A673 (cell line): ENCODE measurements at places on chromosomes 3 and 15.

DNA sequence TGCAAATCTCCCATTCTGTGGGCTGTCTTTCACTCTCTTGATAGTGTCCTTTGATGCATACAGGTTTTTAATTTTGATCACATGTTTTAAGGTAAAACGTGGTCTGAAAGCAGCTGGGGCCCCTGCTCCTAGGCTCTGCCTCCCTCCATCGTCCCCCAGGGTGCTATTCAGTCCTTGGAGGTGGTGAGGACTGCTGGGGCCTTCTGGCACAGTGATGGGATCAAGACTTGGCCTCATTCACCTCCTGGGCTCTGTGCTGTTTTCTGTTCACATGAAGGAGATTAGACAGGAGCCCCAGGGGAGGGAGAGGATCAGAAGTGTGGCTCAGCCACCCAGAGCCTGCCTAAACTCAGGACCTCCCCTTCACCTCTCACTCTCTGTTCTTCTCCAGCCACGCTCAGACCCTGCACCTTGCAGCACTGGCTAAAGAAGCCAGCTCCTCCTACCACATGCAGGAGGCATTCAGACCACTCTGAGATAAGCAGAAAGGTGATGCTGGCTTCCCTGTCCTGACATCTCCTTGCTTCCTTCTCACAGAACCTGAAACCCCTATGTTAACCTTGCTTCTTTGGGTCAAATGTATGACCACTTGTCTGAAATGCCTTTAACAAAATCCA lies 43.9 kb downstream of the PAQR5 start:
- DNase-seq: no peak

- no peak for DNase-seq
Observed at GRCh38 chr15:84772467-84772866, 24.1 kb downstream of the ZNF592 start.

- DNase-seq: no peak
Observed at GRCh38 chr3:188567478-188568195, 413.7 kb downstream of the LPP start.

DNA sequence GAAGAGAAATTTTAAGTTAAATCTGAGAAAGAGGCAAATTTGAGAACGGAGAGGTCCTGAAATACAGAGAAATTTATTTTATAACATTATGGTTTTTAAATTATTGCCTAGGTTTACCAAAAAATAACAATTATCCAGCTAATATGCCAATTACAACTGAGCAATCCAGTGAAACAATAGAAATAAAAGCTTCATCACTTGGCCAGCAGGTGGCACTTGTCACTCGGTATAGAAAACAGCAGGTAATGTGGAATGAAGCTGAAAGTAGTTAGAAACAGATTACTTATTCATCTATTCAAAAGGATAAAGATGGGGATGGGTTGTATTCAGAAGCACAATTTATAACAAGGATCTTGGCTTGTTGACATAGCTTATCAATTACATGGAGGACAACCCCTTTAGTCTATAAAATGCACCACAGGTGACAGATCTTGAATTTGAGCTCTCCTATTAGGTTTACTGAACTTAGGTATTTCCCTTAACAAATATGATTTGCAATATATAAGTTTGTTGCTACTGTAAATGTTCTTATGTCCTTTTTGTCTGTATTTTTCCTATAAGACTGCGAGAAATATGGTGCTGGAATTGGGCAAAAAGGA lies 70.1 kb upstream of the GUCA1C start:
- peak; percentile 59 for DNase-seq

DNA sequence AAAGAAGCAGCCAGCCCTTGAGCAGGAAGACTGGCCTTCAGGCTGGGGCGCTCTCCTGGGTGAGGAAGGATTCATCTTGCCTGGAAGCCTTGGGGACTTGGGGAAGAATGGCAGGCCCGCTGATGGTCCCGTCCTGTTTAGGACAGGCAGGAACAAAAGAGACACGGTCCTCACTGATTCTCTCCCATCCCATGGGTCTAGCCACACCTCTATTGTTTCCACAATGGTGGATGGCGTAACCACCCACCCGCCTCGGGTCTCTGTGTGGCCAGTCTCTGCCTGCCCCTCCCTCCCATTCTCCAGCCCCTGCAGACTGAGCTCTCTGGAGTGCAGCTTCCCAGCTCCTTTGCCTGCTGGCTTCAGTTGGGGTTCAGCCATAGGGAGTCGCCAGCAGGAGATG lies 284.3 kb downstream of the UACA start:
- no peak for DNase-seq

GRCh38 chr3:189606774-189607173 lies 24.4 kb upstream of the TP63 start:
- DNase-seq: no peak

- DNase-seq: no peak
Observed at GRCh38 chr3:197104738-197105137, 75.1 kb upstream of the MELTF start.

- no peak for DNase-seq
Observed at GRCh38 chr15:64699751-64700388, 75.5 kb downstream of the RBPMS2 start.

DNA sequence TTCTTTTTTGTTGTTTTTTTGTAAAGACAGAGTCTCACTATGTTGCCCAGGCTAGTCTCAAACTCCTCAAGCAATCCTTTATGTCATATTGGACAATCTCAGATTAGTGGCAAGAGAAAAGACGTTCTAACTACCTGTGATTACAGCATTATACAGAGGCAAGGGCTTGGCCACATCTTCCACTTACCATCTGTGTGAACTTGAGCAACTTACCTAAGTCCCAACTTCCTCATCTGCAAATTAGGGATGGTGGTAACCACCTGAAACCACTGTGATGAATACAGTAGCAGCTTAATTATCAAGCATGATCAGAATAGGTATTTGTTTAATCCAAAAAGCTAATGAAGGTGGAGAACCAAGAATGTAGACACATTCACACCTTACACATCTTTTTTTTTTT lies 16.1 kb downstream of the LRRC2 start:
- DNase-seq: no peak

- no peak for DNase-seq
Observed at GRCh38 chr3:13455644-13456043, 24.5 kb upstream of the HDAC11 start.

- DNase-seq: no peak
Observed at GRCh38 chr3:108228286-108228685, 6.1 kb upstream of the IFT57 start.

DNA sequence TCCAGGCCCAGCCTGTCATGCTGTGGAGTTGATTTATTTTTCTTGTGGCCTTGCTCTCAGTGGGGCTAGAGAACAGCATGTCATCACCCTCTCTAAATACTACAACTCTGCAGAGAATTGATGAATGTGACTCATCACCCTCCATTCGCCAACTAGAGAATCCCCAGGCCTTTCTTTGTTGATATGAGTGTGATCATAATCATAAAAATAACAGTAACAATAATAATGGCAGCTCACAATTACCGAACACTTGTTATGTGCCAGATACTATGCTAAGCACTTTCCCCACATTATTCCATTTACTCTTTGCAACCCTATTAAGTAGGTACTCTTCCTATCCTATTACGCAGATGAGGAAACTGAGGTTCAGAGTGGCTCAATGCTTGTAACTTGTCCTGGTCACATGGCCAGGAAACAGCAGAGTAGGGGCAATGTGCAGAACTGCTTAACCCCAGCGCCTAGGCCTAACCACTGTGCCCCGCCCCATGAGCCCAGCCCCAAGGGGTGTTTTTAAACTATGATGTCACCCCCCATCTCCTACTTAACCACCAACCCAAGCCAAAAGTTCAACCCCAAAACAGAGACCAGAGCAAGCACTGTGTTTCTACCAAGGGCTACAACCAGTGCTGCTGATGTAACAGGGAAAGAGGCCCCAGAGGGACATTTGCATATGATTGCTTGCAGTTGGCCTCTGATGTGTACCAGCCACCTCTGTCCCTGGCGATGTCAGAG lies 104.5 kb downstream of the ADCY5 start:
- DNase-seq: peak; percentile 12

GRCh38 chr3:17967111-17967510 lies 224.7 kb upstream of the TBC1D5 start:
- DNase-seq: no peak

DNA sequence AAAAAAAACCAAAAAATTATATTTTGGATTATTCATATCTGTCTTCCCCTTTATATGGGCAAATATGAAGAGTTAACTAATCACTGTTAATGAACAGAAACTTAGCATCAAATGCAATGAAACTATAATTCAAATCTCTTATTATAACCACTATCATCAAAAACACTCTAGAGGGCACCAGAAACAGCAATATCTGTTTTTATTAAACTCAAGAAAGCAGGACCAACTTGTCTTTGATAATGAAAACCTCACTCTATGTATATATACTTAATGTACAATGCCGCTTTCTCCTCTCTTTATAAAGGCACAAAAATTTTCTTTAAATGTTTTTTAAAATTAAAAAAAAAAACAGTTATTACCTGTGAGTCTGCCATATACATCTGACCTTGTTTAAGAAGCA lies 92.7 kb downstream of the UACA start:
- DNase-seq: peak; percentile 24

DNA sequence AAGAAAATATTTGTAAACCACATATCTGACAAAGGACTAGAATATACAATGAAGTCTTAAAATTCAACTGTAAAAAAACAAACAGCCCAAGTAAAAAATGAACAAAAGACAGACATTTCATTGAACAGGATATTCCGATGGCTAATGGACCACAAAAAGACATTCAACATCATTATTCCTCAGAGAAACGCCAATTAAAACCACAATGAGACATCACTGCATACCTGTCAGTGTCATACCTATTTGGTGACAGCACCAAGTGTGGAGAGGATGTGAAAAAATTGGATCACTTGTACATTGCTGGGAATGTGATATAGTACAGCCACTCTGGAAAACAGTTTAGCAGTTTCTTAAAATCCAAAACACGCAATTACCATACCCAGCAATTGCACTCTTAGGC lies 29.9 kb upstream of the TJP1 start:
- DNase-seq: no peak
